HTR-8/SVneo (cell line): ENCODE measurements at places on chromosomes 2 and 18.

DNA sequence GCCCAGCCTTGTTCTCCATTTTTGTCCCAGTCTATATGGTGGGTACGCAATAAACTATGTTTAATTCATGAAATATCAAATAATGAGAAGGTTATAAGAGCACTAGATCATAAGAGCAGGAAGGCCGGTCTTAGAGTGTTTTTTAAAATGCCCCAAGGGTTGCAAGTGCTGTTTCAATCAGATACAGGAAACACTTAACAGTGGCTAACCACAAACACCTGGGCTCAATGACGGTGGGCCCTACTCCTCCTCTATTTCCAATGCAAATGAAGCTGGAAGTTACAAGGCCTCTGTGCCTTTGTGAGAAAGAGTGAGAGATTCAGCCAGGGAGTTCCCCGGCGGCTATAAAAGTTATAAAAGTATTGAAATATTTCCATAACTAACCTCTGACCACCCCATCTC lies 18.9 kb upstream of the WDR33 start:
- no peak for DNase-seq

GRCh38 chr18:41025666-41026065 lies 929.4 kb upstream of the PIK3C3 start:
- DNase-seq = no peak

DNA sequence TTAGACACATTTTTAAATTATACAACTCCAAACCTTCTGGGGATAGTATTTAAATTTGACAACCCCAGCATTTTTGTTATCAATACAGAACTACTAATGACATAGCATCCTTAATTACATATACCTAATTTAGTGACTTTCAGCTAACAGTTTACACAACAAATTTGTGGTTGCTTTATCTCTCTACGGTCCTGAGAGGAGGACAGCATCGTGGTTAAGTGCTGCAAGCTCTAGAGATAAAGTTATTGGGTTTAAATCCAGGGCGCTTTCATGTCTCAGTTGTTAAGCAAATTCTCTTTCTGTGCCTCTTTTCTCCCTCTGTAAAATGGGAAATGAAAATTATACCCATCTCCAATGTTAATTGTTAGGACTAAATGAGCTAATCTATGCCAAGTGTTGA lies 129.3 kb downstream of the METTL4 start:
- DNase-seq = no peak

DNA sequence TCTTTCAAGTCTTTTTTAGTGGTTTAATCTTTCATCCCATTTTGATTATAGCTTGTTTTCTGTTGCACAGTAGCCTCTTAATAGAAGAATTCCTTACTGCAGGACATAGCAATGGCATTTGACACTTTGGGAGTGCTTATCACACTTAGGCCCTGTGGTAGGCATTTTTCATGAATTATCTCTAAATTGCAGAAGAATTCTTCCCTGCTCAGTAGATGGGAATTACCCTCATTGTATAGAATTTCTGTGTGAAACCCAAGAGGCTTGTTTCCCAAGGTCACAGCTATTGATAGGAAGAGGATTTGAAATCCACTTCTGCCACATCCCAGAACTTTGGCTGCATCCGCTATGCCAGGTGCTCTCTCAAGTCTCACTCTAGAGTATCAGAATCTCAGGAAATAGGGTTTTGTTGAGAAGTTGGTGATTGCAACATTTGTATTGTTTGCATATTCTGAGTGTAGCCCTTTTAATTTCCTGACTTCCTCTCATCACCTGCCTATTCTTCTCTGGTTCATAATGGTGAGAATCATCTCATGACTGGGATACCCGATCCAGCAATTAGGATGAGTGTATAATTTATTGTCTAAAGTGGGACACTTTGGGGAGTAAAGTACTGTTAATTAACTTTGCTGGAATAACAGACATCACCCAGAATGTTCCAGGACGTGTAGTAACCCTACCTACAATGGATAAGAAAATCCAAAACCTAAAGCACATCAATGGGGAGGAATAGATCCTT lies 255.2 kb upstream of the RASGRP3 start:
- DNase-seq = no peak

DNA sequence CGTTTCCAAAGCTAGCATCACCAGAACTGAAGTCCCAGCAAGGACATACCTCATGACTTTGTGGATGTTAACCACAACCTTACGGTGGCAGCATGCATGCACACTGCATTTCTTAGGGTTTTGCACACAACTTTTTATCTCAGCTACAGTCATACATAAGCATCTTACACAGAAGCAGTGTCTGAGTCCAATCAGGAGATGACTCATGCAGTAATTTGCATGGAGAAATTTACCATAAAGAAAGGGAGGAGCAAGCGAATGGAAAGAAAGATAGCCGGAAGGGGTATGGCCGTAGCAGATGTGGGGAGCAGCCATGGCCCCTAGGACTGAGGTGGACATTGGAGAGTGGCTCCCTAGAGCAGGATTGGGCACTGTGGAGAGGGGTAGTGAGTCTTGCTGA lies 522.5 kb downstream of the GALR1 start:
- DNase-seq = no peak

GRCh38 chr18:58611395-58612131 lies 17.3 kb downstream of the ALPK2 start:
- DNase-seq = no peak
